ENCODE measurements at places on chromosomes 5 and 9.

GRCh38 chr9:98097836-98098235, 21.2 kb downstream of the TRIM14 start:
- DNase-seq = no peak

DNA sequence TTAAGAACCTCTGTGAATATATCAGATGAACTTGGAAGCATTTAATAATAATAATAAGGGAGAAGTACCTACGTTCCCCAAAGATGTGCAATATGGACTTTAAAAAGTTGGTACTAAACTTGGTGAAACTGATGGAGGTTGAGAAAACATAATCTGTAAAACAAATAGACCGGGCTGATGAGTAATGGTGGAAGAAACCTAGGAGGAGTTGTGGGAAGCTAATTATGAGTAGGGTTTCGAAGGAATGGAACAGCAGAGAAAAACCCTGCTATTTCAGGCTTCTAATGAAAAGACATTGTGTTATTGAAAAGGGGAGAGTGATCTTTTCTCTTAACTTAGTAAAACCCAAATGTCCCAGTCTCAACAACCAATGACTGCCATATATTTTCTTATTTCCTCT, 229.3 kb downstream of the PCSK1 start:
- no peak for DNase-seq

- DNase-seq = no peak
Observed at GRCh38 chr9:128469070-128469469, 13.3 kb downstream of the ODF2 start.

DNA sequence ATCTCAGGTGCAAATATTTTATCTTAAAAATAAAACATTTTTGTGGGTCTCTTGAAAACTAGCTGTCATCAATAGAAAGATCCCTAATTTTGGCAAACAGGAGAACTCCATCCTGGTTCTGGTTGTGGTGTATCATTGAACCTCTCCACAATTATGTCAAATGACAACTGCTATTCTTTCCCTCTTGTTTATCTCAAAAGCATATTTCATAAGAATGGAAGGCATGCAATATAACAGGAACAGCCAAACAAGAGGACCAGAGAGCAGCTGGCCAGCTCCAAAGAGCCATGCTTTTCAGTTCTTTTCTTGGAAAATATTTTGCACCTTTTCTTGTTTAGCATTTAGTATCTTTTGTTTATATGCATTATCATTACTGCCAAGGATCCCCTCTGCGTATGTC, 125.4 kb downstream of the ADAMTS6 start:
- no peak for DNase-seq

DNA sequence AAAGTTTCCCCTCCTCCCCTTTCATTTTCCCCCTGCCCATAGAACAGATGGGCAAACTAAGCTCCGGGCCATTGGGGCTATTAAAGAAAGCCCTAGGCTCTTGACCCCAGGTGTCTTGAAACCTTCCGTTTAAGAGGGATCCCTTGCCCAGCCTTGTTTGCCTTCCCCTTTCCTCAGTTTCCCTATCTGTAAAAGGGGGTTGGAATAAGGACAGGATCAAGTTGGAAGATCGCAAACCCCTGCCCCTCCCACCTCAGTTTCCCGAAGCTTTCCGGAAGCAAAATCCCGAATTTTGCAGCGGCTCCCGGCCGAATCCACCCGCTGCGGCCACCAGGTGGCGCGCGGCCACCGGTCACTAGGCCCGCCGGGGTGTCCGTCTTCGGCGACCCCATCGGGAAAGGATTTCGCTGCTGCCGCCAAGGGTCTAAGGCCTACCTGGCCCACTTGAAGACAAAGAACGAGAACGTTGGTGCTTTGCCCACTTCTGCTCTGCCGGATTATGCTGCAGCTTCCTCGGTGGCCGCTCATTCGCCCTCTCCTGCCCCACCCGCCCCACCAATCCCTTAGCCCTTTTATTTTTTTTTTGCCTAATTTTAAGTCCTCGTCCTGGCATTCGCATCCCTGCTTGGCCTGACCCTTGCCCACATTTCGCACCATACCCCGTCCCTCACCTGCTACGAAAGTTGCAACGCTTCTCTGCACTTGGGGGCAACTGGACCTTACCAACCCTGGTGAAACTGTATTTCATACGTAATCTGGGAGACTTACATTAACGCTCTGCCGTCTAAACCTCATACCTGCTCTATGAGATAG, 962 bp upstream of the NR6A1 start:
- DNase-seq = no peak

GRCh38 chr9:112700085-112700484, 17.8 kb downstream of the INIP start:
- no peak for DNase-seq

DNA sequence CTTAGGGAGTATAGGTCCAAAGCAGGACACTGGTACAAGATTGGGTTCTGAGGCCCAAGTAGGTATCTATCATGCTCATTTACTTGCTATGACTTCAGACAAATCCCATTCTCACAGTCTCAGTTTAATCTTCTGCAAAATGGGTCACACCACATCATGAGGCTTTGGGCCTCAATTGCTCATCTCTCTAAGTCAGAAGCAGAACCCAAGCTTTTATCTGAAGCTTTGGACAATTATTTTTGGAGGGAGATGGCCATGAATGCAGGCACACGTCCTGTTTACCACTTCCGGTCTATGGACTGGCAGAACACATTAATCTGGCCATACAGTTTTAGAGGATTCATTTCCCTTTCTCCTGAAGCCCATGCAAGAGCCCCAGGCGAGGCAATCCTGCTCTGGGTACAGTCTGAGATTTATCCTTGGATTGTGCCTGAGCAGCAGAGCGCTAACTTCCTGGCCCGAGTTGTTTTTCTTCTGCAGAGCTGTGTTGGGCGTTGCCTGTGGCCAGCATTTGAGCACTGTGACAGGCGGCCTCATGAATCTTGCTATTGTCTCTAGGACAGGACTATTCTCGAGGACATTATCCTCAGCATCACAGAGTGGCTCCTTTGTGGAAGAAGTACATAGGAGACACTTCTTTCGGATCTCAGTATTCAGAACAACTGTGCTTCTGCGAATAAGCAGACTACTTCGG, 16.1 kb downstream of the SLC22A4 start:
- DNase-seq = no peak

DNA sequence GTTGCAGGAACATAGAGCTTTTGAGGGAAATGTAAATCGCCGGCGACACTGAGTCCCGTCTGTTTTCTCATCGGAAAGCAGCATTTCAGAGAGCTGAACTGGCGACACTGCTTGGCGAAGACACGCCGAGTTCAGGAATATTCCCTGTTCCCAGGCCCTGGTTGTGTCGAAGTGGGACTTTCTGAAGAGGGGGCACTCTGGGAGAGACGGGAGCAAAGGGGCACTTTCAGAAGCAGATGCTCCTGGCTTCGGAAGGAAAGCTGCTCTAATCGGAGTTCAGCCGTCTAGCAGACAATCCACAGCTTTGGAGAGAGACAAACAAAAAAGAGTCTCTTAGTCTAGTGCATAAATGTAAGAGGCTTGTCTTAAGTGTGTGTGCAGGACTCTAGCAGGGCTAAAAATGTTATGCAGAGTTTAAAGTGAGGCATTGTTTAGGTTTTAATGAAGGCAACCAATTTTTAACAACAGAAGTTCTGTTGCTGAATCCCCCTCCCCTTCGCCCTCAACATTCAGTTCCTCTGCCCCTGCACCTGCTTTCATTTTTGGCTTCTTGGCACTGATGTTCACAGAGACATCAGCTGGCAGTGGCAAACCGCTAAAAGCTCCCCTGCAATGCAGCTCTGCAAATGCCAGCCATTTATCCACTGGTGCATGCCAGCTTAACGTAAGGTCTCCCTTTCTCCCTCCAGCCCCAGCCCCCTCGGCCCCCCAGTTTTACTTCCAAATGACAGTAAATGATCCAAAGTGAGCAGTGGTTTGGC, 289.5 kb upstream of the MPDZ start:
- no peak for DNase-seq

DNA sequence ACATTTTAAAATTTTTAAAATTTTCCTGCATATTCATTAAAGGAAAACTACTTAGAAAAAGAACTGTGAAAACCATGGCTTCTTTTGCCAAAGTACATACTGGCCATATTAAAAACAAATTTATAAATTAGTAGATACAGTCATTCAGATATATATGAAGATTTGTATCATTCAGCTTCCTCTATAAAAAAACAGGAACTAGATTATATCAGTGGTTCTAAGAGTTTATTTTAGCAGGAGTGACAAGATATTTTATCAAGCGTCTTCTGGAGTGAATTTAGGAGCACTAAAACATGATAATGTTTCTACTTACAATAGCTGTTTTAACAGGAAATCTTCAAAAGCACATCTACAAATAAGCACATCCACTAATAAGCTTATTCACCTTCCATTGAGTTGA, 171.4 kb downstream of the RAPGEF6 start:
- no peak for DNase-seq

- no peak for DNase-seq
Observed at GRCh38 chr5:72878854-72879253, 62.4 kb downstream of the TNPO1 start.

DNA sequence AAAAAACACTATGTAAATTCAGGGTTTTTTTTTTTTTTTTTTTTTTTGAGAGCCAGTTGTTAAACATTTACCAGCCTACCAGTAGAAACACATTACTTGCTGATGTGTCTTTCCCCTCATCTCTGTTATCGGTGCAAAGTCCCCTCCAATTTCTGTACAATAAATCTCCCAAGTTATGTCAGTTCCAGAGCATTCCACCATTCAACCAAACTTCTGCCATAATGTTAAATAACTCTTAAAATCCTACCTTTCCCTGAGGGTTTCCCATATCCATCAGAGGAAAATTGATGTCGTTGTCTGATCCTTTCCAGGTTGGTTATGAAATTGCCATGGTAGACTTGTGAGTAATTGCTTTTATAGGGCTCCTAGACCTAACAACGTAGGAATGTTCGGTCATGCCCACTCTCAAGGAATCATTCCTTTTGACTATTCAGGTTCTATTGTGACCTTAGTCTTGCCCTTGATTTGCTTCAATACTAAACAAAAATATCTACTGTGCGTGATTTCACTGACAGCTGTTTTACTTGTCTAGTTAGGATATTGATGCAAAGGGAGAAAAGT, 5.6 kb upstream of the PPP2R2B start:
- DNase-seq = no peak

DNA sequence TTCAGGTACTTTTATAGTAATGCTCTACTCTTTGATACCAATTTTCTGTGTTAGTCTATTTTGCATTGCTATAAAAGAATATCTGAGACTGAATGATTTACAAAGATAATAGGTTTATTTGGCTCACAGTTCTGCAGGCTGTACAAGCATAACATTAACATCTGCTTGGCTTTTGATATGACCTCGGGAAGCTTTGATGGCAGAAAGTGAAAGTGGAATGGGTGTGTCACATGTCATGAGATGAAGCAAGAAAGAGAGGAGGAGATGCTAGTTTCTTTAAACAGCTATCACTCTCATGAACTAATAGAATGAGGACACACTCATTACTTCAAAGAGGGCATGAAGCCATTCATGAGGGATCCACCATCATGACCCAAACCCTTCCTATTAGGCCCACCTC, 270.9 kb upstream of the IL12B start:
- DNase-seq = no peak

All from stimulated activated CD8-positive, alpha-beta memory T cell treated with anti-CD3 and anti-CD28 coated beads, Interleukin-2, amount 100 ng/mL, for 48 hours (primary cell).